ENCODE measurements at places on chromosomes 2 and 18.

DNA sequence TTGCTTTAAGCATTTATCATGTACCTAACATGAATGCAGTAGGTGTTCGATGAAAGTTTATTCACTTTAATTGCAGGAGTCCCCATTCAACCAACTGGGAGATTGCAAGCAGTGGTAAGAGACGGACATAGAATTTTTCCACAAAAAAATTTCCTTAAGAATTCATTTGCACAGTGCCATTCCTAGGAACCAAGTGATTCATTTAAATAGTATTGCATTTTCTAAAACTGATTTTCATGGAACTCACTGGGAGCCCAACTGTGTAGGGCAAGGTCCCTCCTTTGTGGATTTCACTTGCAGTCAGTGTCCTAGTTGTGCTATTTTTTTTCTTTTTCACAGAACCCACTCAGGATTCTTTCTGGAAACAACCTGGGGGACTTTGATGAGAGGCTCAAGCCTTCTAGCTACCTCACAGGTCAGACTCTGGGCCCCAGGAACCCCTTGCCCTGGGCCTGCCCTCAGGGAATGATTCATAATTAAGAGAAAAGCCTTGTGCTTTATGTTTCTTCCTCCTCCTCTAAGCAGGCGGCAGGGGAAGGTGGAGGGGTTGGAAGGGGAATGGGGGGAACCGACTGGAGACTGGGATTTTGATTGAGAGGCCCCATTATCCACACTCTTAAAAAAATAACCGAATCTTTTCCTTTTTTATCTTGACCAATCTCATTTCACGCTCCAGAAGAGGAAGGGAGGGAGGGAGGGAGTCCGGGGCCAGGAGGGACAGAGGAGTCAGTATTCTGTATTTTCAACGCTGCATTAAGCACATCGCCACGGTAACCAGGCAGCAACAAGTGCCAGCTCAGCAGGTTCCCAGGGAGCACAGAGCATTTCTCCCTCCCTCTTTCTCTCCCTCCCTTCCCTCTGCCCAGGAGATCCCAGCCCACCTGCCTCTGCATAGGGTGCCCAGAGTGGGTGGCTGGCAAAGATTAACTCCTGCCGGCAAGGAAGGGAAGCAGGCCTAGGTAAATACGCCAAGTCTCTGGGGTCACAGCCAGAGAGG lies 51.8 kb downstream of the PSD4 start:
- DNase-seq, result no peak

DNA sequence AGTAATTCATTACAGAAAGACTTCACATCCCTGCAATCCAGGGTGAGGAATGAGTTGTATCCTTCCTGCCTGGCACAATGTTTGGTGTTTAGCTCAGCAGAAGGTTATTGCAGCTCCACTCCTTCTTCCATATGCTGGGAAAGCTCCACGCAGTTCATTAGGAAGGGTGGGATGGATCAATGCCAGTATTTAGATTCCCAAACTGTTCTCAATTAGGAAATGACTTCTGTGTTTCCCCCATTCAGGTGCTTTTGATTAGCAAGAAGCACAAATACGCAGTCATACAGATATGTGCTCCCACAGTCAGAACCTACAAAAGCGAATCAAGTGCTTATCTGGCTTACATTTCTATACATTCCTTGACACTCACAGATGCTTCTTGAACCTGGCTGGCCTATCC lies 340.6 kb downstream of the NYAP2 start:
- DNase-seq, result no peak

- DNase-seq, result no peak
Observed at GRCh38 chr2:178225006-178225805, 30.9 kb downstream of the OSBPL6 start.

DNA sequence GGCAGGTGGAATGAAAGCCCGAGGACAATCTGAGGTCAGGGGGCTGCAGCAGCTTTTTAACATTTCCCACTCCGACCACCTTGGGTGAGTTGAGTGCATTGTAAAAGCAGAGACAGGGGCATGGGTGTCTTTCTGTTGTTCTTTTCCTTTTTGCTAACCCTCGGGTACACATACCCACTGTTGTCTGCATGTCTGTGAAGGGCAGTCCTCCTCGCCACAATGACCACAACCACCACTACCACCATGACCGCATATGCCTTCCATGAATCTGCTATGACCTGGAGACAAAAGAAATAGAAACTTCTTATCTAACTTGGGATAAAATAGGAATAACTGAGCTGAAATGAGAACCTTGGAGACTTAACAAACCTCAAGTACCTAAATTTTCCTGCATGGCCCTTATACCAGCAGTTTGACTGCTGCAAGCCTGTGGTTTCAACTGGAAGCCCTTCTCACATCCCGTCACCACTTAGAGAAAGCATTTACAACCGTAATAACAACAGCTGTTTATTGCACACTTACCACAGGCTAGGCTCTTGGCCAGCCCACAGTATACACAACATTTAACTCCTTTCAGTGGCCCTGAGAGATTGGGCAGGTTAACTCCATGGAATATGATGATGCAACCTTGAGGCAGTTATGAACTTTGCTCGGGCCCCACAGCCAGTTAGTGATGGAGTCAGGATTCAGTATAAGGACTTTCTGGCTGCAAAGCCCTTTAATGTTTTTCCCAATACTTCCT lies 80.3 kb downstream of the GYPC start:
- no peak for DNase-seq

- no peak for DNase-seq
Observed at GRCh38 chr2:16023506-16024360, 83.4 kb downstream of the MYCN start.

DNA sequence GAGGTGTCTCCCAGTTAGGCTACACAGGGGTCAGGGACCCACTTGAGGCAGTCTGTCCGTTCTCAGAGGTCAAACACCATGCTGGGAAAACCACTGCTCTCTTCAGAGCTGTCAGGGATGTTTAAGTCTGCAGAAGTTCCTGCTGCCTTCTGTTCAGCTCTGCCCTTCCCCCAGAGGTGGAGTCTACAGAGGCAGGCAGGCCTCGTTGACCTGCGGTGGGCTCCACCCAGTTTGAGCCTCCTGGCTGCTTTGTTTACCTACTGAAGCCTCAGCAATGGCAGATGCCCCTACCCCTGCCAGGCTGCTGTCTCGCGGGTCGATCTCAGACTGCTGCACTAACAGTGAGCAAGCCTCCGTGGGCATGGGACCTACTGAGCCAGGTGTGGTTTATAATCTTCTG lies 346.3 kb downstream of the CELF4 start:
- DNase-seq, result no peak

DNA sequence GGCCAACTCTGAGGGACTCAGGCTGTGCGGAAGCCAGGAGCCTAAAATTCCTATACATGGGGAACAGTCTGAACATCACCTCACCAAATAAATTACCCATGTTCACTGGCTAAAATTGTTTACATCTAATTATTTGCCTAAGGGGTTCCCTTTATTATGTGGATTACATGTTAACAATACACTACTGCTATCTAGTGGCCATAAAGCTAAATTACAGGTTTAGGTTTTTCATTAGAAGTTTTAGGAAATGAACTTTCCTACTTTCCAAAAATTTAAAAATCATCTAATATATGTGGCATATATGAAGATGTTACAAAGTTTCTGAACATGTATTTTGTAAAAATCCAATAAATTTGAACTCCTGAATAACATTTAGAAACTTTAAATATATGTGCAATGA lies 40.3 kb downstream of the PLA2R1 start:
- DNase-seq, result no peak

DNA sequence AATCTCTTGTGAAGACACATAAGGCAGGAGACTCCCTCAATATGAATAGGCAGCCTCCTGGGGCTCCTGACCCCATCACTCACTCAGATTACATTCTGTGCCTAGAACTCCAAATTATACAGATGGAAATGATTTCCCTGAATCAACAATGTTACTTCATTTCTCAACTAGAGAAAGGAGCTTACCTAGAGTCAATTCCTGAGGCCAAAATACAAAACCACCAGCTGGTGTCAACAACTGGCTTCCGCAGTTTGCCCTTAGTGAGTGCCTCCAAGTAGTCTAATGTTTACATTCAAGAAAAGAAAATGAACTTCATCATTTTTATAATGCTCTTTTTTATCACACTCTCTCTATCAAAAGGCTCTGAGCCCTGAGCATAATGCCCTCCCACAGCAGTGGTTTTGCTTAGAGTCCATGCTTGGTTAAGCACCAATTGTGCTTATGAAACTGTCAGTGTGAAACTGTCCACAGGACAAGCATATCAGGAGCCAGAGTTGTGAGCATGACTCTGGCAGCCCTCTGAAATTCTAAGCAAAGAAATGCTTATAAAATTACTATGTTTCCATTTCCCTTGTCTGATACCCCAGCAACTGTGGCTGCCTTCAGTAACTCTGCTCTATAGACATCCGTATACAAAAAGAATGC lies 305.7 kb upstream of the PKDCC start:
- no peak for DNase-seq

DNA sequence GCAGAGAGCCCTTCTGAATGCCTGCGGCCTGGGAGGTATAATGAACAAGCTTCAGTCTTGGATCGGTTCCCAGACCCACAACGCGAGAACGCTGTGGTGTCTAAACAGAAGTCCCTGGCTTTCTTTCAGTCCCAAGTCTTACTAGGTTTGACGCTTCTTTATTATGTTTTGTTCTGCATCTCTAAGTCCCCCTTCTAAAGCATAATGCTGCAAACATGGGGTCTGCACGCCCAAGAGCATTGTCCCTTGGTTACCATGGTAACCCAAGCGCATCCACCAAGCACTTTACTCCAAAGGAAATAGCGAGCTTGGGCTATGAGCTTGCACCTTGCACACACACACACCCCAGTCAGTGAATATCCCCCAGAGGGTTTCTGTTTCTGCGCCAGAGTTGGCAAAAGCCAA lies 193.7 kb downstream of the INO80D start:
- DNase-seq, result no peak

- DNase-seq, result no peak
Observed at GRCh38 chr2:55910077-55910476, 13.5 kb downstream of the EFEMP1 start.

GRCh38 chr2:203578759-203579643 lies 43.9 kb upstream of the RAPH1 start:
- DNase-seq, result peak; percentile 8

Data from stimulated activated CD4-positive, alpha-beta T cell treated with anti-CD3 and anti-CD28 coated beads, Interleukin-4, amount 100 ng/mL, for 48 hours (primary cell).